ENCODE measurements at places on chromosomes 16 and 17. TPM values are rescaled to one million over a fixed set of nuclear protein-coding genes. Genes with fewer than 3 reads are reported as not detected.

MTMR4 gene
- total RNA-seq, result 8.5 TPM

KRT37 gene
- total RNA-seq, result not detected

SCIMP gene
- total RNA-seq, result not detected

ITGAX gene
- 1.4 TPM for total RNA-seq

RSAD1 gene
- 34.0 TPM for total RNA-seq

FBXO39 gene
- not detected for total RNA-seq

KRTAP3-1 gene
- not detected for total RNA-seq

All from A549 treated with CORT108297 at 1 μM for 4 hours (cell line).